Colonic mucosa (tissue), 4 donors: ENCODE measurements at places on chromosomes 2 and 18. TPM values are rescaled to one million over a fixed set of nuclear protein-coding genes. Genes with fewer than 3 reads are reported as not detected.

The CCDC85A gene
- 0.40 TPM for total RNA-seq

The HOXD3 gene
- total RNA-seq: 3.2 TPM

The GPR45 gene
- not detected for total RNA-seq

DNA sequence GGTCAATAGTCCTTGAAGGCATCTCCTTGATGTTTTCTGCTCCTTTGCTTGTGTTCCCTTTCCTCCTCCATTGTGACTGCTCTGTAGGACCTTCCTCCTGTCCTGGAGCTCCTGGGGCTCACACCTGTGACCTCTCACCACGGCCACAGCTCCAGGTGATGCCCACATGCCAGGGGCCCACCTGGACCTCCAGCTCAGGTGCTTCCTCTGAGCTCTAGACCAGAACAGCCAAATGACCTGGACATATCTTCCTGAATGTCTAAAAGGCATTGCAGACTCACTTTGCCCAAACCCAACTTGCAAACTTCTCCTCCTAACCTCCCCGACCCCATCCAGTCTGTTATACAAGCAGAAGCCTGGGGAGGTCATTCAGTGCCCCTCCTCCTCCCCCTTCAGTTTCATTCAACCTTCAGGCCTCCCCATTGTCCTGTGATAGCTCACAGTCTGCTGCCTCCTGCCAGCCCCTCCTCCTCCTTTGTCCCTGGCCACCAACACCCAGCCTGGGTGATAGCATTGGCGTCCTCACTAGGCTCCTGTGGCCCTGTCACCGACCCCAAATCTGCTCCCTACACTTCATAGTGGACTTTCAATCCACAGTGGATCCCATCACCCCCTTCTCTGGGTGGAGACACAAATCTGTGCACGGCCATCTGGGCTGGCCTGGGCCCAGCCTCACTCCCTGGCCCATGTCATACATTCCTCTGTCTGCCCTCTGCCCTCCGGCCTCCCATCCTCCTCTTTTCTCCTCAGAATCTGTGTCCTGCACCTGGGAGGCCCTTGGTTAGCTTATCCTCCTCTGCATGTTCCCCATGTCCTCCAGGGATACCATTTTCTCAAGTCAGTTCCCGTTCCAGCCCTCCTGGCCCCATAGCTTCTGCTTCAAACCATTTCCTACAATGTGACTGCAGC, 310.4 kb upstream of the HDAC4 start:
- no peak overlapping the region for H3K27ac ChIP-seq
- no peaks in the 10 kb centered on the region for H3K27me3 ChIP-seq
- H3K36me3 ChIP-seq: no peaks in the 10 kb centered on the region
- no peak overlapping the region for H3K4me3 ChIP-seq
- H3K4me1 ChIP-seq: no peaks in the 10 kb centered on the region
- no peak for DNase-seq

- H3K4me1 ChIP-seq: no peaks in the 10 kb centered on the region
- no peaks in the 10 kb centered on the region for H3K27me3 ChIP-seq
- DNase-seq: no peak
These were observed 33.6 kb downstream of the INPP5D start for GRCh38 chr2:233093721-233094120.
